Occipital lobe (tissue), 3 donors: ENCODE measurements at places on chromosomes 4 and X. TPM values are rescaled to one million over a fixed set of nuclear protein-coding genes. Genes with fewer than 3 reads are reported as not detected.

Gene PABPC5
- total RNA-seq = 11.9 TPM

Gene HMGN5
- 0.31 TPM for total RNA-seq

Gene H2BW2
- not detected for total RNA-seq

DNA sequence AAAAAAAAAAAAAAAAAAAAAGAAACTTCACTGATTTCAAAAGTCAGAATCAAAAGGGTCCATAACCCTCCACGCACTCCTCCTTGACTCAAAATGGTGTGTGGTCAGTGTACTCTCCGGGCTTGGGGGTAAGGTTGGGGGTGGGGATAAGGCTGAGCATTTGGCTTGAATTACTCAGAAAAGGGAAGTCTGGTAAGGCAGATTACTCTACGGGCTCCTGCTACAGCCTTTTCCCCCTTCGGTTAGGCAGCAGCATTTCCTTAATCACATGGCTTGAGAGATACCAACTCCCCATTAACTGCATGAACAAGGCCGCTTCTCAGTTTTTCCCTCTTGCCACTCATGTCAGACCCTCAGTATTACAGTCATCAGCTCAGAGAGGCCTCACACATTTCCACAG lies 135.4 kb upstream of the DUSP21 start:
- no peak for DNase-seq

DNA sequence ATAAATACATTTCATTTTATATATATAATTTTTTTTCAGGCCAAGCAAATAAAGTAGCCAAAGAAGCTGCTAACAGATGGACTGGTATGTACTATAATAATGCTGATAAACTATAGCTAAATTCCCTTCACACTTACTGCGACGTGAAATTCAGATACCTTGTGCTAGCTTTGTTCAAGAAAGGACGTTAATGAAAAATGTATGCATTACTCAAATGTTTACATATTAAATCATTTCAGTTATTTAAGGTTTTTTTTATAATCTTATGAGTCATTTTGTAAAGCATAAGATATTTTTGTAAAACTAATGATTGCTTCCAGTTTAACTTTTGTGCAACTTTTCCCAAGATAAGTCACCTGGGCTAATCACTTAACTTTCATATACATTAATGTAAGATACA lies 57.2 kb upstream of the TMEM131L start:
- DNase-seq = no peak

DNA sequence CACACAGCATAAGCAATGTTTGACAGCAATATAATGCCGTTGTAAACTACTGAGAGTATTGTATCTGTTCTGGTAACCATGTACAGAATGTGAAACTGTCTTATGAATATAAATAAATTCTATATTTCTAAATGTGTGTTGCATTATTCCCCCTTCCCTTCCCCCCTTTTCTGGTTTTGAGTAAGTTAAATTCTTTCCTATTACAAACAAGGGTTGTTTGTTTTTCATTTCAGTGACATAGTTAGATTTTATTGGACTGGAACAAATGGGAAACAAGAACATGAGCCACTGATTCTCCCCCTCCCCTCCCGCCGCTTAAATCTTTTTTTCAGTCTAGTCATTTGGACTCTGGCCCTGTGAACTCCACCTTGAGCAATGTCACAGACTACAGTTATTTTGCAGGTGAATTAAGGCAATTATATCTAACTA lies 69.8 kb downstream of the GPAT3 start:
- DNase-seq = no peak

- no peak for DNase-seq
These were observed 38.2 kb upstream of the UXT start for GRCh38 chrX:47697181-47697580.

- DNase-seq = no peak
These were observed 65.8 kb downstream of the SLC9A7 start for GRCh38 chrX:46693149-46693548.

DNA sequence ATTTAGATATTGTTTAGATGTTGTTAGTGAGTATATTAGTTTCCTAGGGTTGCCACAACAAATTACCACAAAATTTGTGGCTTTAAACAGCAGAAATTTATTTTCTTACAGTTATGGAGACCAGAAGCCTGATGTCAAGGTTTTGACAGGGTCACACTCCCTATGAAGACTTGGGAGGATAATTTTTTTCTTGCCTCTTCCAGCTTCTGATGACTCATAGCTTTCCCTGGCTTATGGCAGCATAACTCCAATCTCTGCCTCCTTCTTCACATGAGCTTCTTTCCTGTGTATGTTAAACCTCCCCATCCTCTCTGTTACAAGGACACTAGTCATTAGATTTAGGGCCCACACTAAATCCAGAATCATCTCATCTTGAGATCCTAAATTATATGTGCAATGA lies 20.9 kb upstream of the RAB40A start:
- DNase-seq = no peak

DNA sequence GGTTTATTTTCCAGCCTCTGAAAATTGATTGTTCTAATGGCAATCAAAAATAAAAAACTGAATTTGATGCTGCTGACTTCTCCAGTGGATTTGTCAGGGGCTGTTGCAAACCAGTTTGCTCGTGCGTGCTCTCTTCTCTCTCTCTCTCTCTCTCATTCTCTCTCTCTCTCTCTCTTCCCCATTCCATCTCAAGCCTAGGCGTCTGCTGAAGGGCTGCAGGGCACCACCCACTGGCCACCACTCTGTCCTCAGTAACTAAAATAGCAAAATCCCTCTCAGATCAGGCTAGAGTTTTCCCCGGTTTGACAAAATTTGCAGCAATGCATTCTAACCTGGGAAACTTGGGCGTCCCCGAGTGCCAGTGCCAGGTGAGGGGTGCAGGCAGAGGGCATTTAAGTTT lies 19.4 kb downstream of the NKX6-1 start:
- no peak for DNase-seq
